ENCODE measurements at places on chromosomes 12 and 14. TPM values are rescaled to one million over a fixed set of nuclear protein-coding genes. Genes with fewer than 3 reads are reported as not detected.

The SPX gene
- total RNA-seq: 0.35 TPM

The MYF5 gene
- total RNA-seq: not detected

The NRIP2 gene
- total RNA-seq: 0.19 TPM

The ACOT4 gene
- 13.9 TPM for total RNA-seq

The KCNMB4 gene
- 1.3 TPM for total RNA-seq

The KERA gene
- total RNA-seq: not detected

The MFAP5 gene
- 0.12 TPM for total RNA-seq

The NPFF gene
- total RNA-seq: not detected

The SERPINA12 gene
- 0.39 TPM for total RNA-seq

The OLR1 gene
- 1.2 TPM for total RNA-seq

The CMA1 gene
- not detected for total RNA-seq

The RAPGEF3 gene
- 2.6 TPM for total RNA-seq

The KRT74 gene
- total RNA-seq: not detected

The PTGER2 gene
- 0.30 TPM for total RNA-seq

The CLEC1B gene
- 20.2 TPM for total RNA-seq

The NKX2-8 gene
- total RNA-seq: not detected
